ENCODE measurements at places on chromosomes 7 and 10. TPM values are rescaled to one million over a fixed set of nuclear protein-coding genes. Genes with fewer than 3 reads are reported as not detected.

DNA sequence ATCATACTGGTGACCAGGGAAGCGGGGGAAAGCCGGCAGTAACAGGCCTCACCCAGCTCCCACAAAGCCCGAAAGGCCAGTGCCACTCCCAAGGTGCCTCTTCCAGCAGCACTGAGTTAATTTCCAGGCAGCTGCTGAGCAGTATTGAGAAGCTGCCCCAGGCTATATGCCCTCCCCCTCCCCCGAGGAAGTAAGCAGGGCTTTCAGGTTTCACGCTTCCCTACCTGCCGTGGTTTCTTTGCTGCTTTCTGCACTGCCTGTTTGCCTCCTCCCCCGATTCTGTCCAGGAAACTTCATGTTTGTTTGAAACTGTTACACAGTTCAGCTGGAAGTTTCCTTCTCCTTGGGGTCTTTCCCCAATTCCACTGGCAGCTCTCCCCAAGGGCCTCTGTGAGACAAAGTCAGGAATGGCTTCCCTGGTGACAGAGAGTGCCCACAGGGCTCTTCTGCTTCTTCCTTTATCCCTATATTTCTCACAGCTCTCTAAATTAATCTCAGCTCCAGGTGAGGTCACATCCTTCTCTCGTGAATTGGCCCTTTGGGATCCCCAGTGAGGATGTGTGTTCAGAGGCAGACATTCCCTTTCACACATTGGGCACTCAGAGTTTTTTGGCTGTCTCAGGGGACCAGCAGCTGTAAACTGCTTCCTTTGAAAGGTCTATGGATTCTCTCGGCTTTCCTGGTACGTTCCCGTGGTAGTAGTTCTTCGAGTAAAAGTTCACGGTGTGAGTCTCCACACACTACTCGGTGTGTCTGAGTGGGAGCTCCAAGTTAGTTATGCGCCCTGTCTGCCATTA is 19.4 kb downstream of the C1GALT1 start:
- no peak for DNase-seq

GRCh38 chr10:11290156-11290890 is 272.7 kb downstream of the CELF2 start:
- no peak for DNase-seq

- no peak for DNase-seq
Measured at GRCh38 chr7:17774248-17774647, 166.0 kb downstream of the SNX13 start.

GRCh38 chr7:42247301-42247700 is 10.3 kb upstream of the GLI3 start:
- no peak for DNase-seq

The RET gene
- 0.72 TPM for total RNA-seq

Measured in heart right ventricle (tissue), 16 donors.